Hematopoietic multipotent progenitor cell treated with erythropoietin and hydrocortisone succinate and interleukin-3 and kit ligand, for 4 days (in vitro differentiated cells): ENCODE measurements at places on chromosomes 7 and 10.

- peak; percentile 11 for DNase-seq
Observed at GRCh38 chr7:142889816-142890215, 4.3 kb upstream of the TRPV6 start.

DNA sequence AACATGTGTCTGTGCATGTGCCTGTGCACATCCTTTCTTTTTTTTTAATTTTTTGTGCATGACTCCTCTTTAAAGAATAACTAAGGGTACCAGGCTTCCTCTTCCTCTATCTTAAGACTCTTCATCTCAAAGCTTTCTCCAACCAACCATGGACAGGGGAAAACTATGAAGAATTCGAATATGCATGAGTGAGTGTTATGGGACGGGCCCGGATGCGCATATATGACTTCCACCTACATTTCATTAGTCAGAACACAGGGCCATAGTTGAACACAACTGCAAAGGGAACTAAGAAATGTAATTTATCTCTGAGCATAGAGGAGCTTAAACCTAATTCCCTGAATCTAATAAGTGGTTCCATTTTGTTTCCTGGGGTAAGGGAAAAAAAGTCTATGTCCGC, 270.3 kb upstream of the SORCS1 start:
- no peak for DNase-seq

DNA sequence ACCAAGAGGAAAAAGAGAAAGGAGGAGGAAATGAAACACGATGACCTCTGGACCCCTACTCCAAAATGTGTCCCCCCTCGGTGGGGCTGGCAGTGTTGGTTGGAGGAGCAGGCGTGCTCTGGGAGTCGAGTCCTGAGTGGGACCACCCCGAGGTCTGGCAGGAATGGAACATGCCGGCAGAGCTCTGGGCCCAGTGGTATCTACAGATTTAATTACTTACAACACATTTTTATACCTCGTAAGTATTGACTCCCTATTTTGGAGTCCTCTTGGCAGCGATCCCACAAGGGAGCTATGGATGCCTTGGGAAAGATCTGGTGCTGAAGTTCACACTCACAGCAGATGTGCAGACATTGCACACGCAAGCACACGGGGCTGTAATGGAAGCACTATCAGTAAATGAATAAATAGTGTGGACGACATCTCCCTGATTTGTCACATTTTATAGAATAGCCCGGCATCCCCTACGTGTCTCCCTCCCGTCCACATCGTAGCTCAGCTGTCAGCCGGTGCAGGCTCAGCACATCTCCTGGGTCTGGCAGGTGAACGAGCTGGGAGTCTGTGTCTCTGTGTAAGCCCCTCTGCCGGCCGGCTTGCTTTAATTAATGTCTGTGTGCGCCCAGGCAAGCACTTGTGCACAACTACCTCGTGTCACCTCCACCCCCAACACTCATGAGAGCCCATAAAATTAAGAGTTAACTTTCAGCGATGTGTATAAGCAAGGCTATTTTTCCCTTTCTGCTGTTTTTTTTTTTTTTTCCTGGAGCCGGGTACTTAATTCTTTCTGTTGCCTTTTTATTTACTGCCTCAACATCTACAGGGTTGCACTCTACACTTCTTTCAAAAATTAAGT, 603.2 kb downstream of the LRMDA start:
- no peak for DNase-seq

DNA sequence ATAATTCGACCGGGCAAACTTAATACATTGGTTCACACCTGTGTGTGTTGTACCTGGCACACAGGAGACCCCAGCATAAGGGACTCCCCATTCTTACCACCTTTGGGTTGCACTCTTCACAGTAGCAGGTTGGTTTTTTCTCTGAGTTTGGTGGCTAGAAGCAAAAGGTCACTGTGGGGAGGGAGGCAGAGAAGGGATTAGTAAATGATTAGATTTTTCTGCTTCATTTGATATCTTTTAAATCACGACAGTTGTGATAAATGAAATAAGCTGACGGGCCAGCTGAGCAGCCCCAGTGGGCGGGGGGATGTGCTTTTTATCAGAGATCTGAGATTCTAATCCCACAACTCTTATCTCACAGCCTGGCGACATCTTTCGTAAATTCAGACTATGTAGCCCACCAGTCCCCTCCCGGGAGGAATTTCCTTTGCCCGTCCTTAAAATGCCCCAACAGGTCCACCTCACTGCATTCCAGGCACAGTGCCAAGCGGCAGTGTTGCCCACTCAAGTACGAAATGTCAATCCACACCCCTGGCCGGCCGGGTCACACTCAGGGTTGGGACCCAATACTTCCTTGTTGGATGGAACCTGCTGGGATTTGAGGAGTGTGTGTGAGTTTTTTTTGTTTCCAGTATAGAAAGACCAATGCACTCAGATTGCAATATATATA, 10.5 kb upstream of the KCP start:
- DNase-seq: no peak

DNA sequence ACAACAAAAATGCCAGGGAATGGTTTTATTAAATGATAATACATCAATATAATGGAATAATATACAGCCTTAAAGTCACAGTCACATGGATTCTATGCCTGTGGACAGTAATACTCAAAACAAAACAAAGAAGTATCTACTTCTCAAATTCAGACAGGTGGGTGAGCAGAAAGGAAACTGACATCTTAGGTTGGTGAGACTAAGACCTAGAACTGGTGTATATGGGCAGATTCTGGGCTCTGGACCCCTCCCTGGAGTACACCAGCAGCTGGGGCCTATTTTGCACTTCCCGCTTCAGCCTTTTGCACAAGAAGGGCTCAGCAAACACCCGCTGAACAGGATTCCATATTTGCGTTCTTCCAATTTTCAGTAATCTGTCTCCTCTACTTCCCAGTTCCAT, 5.4 kb upstream of the FIS1 start:
- DNase-seq: no peak

DNA sequence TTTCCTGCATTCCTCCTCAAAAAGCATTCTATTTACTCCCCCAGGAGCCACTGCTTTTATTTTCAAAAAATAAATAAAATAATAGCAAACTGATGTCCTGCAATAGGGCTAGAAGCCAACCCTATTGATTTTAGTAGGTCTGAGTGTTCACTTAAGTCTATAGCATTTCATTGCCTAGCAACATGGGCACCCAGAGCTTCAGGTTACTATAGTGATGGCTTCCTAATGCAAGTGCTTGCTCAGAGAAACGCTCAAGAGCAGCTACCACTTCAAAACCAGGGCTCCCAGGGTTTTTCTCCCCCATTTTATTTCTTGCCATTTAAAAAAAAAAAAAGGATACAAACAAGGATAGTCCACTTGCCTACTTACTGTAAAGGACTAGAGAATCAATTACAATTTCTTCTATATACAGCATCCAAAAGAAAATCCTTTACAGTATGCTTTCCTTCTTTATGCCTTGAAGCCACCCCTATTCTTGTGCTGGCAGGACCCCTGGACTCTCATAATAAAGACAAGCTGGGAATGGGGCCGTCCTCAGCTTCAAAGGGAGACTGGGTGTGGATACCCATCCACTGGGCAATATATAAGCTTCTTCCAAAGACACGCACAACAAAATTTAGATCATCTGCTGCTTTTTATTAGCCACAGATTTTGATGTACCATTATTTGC, 133.3 kb downstream of the VPS41 start:
- DNase-seq: no peak

DNA sequence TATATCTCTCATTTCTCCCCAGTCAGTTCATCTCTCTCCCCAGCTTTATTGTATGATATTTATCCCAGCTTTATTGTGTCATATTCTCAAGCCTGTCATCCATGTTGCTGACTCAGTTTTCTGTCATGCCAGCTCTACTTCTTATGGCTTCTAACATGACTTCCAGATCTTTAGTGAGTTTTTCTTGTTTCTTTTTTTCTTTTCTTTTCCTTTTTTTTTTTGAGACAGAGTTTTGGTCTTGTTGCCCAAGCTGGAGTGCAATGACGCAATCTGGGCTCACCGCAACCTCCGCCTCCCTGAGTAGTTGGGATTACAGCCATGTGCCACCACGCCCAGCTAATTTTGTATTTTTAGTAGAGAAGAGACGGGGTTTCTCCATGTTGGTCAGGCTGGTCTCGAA, 28.7 kb upstream of the CALU start:
- no peak for DNase-seq

- DNase-seq: no peak
Observed at GRCh38 chr7:41333511-41333910, 369.4 kb downstream of the INHBA start.
